Stimulated activated CD4-positive, alpha-beta T cell treated with anti-CD3 and anti-CD28 coated beads, Interleukin-1b, Interleukin-23, amount 100 ng/mL, for 24 hours (primary cell): ENCODE measurements at places on chromosomes 11 and 22.

- DNase-seq = no peak
These were observed 320.9 kb upstream of the CCDC179 start for GRCh38 chr11:23181022-23181807.

- DNase-seq = no peak
These were observed 929.5 kb upstream of the CCDC90B start for GRCh38 chr11:84215672-84216071.

GRCh38 chr11:12674571-12674935 lies 332 bp downstream of the TEAD1 start:
- DNase-seq = no peak

DNA sequence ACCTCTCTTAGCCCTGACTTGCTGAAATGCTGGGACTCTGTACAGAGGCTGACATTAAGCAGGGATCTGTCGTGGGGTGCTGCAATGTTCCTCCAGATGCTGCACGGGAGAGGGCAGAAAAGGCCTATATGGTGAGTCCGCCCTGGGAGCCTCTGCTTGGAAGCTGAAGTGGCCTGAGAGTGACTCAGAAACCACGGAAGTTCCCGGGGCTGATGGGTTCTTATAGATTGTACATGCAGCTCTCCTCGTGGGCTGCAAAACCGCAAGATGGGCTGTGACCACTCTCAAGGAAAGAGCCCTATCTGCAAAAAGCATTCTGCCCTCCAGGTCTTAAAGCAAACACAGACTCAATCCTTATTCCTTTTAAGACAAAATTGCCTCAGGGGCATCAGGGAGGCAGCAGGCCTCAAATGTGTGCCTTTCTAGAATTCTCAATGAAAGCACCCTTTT lies 5.8 kb upstream of the SLC43A3 start:
- no peak for DNase-seq

GRCh38 chr22:35266277-35266676 lies 9.0 kb downstream of the HMGXB4 start:
- no peak for DNase-seq

DNA sequence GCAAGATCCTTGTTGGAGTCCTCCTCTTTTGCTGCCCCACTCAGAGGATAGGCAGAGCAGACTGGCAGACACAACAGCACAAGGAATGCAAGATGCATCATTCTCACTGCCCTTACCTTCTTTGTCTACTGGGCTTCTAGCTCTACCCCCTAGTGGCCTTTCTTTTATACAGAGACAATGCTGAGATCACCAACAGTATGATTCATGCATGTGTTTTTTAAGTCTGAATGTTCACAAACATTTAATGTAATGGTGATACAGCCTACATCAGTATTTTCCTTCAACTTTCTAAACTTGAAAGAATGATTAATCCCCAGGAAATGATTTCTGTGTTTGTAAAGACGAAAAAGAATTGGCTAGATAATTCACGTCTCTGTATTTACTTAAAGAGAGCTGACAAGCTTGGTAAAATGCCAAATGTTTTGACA lies at the start of gene MMP10:
TSS of gene MMP10 (minus strand) at position 138 of the 428 bp plus-strand sequence. CDS start at position 101, 37 bp downstream.
- DNase-seq = no peak
